ENCODE measurements at places on chromosomes 1 and 21.
A peak's percentile ranks its signal among the peaks of the same experiment; 100 is the strongest.

DNA sequence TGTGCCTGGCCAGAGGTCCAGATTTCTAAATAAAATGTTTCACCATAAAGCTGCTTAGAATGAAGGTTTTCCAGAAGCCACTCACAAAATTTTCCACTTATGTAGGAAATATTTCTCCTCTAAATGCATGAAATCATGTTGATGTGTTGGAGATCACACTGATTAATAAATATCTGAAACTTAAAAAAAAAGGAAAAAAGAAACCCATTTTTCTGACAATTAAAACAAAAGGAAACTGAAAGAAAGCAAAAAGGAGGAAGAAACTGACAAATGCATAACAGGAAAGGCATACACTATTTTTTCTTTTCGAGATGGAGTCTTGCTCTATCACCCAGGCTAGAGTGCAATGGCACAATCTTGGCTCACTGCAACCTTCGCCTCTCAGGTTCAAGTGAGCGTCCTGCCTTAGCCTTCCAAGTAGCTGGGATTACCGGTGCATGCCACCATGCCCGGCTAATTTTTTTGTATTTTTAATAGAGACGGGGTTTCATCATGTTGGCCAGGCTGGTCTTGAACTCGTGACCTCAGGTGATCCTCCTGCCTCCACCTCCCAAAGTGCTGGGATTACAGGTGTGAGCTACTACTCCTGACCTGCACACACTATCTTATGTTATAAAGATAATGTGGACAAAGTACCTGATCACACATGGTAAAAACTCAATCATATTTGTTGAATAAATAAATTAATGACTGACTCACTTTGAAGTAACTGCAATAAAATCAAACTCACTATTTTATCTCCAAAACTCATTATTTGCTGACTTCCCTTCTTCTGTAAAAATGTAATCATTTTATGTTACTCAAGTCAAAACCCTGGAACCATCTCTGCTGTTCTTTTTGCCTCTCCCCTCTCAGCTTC lies 149.8 kb upstream of the NR5A2 start:
- DNase-seq: no peak

GRCh38 chr21:25577424-25578055 lies 29.7 kb downstream of the MRPL39 start:
- DNase-seq: no peak

GRCh38 chr1:94111879-94112278 lies 9.1 kb downstream of the ABCA4 start:
- DNase-seq: no peak

DNA sequence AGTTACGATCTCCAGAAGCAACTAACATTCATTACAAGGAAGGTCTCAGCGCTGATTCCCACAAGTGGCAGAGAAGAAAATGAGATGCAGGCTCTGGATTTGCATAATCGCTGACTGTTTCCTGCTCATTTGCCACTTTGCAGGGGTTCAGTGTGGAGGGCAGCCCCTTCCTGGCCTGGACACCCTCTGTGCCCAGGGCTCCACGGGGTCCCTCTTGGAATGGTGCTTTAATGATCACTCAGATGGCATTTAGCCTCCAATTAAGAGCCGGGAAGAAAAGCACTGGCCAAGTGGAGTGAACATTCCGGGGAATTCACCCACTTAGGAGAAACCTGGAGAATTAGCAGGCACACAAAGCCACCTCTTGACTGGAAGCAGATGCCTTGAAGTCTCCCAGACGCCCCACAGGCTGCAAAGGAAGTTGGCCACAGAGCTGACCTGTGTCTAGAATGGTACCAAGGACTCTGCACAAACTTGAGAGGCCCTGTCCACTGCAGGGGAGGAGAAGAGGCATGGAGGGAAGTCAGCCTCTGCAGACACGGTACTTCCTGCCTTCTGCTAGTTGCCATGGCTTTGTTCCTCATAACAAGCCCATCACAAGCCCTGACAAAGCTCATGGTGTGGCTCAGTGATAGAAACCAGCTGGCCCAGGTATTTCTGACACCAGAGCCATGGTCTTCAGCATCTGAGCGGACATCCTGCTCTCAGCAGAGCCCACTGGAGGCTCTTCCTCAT lies 157.2 kb downstream of the KAZN start:
- DNase-seq: no peak

DNA sequence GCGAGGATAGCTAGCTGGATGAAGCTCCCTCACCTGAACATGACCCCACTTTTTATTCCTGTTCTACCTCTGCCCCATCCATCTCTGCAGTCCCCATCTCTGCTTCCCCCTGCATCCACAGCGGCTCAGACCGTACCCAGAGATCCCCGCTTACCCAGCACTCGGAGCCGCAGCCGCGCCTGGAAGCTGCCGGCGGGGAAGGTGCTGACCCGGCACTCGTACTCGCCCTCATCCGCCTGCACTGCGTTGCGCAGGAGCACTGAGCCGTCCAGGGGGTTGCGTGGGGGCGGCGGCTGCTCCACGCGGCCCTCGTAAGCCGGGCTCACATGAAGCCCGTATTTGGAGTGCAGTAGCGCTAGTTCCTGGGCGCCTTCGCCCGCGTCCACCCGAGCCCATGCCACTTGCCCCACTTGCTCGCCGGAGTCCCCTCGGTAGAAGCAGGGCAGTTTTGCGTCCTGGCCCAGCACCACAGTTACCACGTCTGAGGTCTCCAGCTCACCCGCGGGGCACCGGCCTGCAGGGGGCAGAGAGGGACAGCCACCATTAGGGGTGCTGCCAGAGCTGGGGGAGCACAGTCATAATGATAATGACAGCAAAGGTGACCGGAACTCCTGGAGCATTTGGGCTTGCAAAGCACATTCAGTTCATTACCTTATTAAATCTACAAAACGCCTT lies 9.8 kb downstream of the NECTIN4 start:
- DNase-seq: no peak

DNA sequence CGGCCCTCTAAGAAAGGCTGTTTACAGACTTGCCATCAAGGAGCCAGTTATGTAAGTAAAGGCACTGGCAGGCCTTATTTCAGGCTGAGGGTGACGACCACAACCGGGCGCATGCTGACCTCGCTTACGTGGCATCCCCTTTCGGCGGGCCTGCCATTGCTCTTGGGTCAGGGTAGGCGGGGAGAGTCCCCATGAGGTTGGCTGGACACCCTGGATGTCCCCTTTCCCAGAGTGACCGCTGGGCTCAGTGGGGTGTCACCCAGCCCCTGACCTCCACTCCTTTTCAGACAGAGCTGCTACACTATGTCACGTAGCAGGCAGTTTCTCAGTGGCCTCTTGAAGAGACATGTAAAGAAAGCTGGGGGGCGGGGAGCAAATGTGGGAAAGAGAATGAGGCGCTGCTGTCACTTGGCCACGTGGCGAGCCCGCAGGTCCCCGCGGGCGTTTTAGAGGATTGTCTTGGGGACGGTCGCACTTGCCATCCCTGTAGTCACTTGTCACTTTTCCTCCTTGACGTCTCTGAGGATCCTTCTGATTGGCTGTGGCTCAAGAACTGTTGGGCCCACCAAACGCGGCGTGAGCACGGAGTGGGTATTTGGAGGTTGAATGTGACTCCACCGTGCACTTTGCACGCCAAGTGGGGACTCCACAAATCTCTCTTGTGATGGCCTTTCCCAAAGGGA lies 42.2 kb downstream of the SLC37A1 start:
- no peak for DNase-seq

DNA sequence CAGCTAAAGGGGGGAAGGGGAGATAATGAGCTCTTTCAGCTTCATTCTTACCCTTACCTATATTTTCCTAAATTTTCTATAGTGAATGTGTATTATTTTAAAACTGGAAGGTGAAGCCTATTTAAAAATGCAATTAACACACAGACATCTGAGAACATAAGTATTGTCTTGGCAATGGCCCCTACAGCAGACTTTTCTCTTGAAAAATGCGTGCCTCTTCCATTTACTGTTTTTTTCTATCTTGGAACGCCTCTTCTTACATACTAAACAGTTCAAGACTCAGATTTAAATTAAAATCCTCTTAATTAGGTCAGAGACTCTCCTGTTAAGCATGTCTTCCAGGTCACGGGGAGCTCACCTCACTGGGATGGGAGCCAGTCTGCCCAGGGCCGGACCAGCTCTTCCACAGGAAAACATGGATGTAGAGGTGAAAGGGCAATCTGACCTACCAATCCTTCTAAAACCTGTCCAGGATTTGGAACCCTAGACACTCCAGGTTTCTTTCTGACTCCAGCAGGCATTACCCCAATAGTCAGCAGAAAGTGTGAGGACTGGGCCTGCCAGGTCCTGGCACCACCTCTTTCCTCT lies 137.3 kb downstream of the ZNF281 start:
- DNase-seq: no peak

- DNase-seq: peak; percentile 32
These were observed 4.4 kb downstream of the HFM1 start for GRCh38 chr1:91400133-91400725.

- peak; percentile 58 for DNase-seq
These were observed 32.0 kb downstream of the RSPH1 start for GRCh38 chr21:42463861-42464515.

- no peak for DNase-seq
These were observed 101.9 kb downstream of the ZNF644 start for GRCh38 chr1:90919900-90920299.

DNA sequence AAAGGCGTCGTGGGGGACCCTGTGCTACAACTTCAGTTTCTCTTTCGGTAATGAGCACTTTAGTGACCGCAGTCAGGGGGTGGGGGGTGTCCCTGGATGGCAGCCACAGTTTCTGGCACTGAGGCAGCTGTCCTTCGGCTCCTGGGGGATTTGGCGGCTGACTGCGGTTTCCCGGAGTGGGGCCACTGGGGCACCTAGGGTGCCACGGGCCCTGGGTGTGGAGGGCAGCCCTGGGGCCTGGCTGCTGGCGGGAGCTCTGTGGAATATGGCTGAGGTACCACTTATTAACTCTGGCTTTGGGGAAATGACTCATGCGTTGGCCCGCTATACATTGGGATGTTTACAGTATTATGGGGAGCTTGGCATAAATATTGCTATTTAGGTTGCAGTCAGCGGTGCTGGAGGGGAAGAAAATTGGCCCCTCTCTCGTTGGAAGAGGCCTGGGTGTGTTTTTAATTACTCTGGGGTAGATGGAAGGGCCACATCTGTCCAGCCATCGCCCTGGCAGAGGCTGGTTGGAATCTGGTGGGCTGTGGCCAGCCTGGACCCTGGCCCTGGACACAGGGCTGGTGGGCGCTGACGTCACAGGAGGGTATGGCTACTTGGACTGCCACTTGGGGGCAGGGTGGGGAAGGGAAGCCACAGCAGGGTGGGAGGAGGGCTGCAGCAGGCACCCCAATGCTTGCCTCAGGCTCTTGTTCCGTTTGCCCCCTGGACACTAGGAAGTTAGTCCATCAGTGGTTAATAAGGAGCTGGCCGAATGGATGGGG lies 2.0 kb downstream of the EPHB2 start:
- peak; percentile 22 for DNase-seq

GRCh38 chr21:45404730-45405270 lies at the start of gene COL18A1:
TSS of gene COL18A1 (plus strand) at chr21:45405165. CDS start at chr21:45405231, 66 bp downstream.
- DNase-seq: peak; percentile 56

DNA sequence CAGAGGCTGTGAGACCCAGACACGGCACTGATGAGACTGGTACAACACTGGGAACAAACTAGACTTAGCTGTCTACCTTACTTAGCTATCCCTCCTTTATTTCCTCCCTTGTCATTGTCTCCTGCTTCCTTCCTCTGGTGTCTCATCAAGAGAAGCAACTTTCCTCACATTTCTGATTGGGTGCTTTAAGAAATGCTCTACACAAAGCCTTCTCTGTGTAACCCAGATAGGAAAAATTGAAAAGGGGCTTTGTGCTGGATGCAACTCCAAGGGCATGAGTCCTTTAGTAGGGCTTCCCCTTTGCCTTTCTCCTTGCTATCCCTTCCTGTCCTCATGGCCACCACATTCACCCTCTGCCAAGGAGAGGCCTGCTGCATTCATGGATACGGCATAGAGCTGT lies 274.5 kb downstream of the VAV3 start:
- DNase-seq: no peak

- peak; percentile 3 for DNase-seq
These were observed 266.2 kb upstream of the PLXNA2 start for GRCh38 chr1:208510192-208510952.

All from fibroblast of pulmonary artery (primary cell).